NCI-H187 (cell line): ENCODE measurements at places on chromosomes 3 and 15.

GRCh38 chr3:179247289-179248015, 3.5 kb downstream of the KCNMB3 start:
- DNase-seq, result no peak

DNA sequence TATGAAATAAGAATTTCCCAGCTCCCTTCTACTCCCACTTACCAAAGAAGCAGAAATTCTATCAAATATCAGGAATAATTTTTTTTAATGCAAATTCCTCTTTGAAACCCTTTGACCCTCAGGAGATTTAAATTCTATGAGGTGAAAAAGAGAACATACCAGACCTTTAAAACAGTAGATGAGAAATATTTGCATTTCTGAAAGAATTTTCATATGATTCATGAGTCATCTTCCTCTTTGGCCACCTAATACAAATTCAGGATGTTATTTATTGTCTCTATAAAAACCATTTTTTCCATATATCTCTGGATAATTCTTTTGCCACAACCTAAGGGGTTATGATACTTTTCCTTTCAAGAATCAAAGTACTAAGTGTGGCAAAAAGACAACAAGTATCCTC, 67.3 kb upstream of the ST3GAL6 start:
- no peak for DNase-seq

GRCh38 chr3:106398891-106399600, 530.2 kb upstream of the CBLB start:
- no peak for DNase-seq

GRCh38 chr3:14452740-14453710, 50.6 kb downstream of the SLC6A6 start:
- no peak for DNase-seq

GRCh38 chr3:157572559-157573270, 69.5 kb upstream of the VEPH1 start:
- DNase-seq, result peak; percentile 23

- DNase-seq, result no peak
These were observed 930.6 kb upstream of the EPHA6 start for GRCh38 chr3:95883801-95884200.

- DNase-seq, result no peak
These were observed 199.5 kb upstream of the WNT5A start for GRCh38 chr3:55686426-55687254.

DNA sequence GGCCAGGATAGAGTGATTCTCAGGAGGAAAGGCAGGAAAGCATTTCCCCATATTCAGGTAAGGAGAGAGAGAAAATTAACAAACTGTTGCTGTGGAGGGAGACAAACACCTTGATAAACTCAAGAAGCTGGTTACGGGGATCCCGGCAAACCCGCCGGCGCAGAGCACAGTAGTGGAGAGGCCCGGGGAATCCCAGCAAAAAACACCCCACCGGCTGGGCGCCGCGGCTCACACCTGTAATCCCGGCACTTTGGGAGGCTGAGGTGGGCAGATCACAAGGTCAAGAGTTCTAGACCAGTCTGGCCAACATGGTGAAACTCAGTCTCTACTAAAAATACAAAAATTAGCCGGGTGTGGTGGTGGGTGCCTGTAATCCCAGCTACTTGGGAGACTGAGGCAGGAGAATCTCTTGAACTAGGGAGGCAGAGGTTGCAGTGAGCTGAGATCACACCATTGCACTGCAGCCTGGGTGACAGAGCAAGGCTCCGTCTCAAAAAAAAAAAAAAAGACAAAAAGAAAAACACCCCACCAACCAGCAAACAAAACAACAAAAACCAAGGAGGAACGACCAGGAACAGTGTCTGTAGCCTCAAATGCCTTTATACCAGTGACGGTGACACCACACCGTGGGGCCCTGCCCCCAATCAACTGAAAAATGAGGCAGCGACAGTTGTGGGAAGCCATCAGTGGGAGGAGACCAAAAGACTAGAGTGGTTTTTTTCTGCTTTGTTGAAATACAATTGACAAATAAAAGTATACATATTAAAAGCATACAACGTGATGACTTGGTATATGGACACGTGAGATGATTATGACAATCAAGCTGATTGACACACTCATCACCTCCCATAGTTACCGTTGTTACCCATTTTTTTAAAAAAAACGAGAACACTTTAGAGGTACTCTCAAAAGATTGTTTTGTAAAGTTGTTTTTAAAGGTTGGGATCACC, 40.2 kb upstream of the IDH2 start:
- no peak for DNase-seq

DNA sequence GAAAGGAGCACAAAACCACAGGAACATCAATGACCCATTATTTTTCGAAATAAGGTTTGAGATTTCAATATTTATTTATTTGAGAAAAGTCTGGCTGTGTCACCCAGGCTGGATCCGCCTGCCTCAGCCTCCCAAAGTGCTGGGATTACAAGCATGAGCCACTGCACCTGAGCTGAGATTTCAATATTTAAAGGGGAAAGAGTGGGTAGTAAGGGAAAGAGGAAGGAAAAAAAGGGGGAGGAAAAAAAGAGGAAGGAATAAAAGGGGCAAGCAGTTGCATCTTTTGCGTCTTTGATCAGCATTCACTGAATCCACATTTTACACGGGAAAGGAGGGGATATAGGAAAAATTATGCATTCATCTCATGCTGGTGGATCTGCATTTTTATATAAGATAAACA, 47.4 kb downstream of the ERICH6 start:
- DNase-seq, result no peak

DNA sequence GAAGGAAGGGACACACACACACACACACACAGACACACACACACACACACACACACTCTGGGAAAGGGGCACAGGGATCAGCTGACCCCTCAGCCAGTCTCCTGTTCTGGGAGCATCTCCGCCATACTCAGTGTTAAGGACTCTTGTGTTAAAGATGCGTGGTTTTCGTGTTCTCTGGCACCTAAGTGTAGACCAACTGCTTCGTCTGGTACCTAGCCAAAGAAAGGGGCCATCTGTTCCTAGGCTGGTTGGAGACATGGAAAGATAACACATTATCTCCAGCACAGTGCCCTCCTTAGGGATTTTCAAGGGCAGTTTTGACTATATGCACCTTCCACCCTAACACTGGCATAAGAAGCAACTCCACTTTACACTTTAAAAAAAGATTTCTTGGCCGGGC, 65.1 kb downstream of the EPHB1 start:
- no peak for DNase-seq

DNA sequence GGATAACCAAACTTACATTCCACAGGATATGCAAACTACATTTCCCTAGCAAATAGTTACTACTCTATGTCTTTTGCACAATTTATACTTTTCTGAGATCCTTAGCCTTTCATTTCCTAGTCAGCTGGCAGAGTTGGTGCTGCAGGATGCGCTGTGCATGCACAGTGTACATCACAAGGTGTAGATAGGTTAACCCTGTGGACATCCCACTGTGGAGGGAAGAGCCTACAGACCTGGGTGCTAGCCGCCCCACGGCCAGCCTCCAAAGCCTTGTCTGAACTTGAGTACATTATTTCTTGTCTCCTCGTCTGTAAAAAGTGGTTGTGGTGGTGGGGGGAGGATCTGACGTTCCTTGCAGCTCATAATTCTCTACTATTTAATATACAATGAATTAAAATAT, 3.5 kb downstream of the TNFSF10 start:
- DNase-seq, result no peak

DNA sequence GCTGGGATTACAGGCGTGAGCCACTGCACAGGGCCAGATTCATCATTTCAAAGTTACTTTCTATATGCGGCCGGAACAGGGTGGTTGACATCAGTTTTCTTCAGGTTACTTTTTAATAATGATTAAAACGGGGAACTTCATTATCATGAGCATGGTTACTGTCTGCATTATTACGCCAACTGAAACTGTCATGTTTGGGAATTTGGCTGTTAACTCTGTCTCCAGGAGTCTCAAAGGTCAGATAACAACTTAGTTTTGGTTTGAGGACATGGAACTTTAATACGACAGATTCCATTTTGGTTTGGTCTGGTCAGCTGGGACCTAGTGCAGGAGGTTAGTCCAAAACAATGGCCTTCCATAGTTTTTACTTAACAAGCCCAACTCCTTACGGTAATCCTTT, 8.5 kb downstream of the CYP8B1 start:
- DNase-seq, result no peak

GRCh38 chr3:28151608-28152228, 89.7 kb upstream of the CMC1 start:
- DNase-seq, result no peak

DNA sequence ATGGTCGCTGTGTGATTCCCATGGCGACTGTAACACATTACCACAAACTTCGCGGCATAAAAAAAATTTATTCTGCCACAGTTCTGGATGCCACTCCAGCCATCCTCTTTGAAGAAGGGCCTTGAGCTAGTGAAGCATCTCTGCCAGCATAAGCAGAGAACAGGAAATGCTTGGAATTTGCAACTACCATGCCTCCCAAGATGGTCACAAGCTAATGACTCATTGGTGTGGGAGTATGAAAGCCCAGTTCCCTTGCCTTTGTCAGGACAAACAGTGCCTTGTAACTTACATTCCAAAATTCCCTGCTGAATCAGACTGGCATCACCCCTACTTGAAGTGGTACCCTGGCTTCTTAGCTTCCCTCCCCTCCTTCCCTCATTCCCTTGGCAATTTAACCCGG, 129.7 kb downstream of the PROS1 start:
- no peak for DNase-seq

DNA sequence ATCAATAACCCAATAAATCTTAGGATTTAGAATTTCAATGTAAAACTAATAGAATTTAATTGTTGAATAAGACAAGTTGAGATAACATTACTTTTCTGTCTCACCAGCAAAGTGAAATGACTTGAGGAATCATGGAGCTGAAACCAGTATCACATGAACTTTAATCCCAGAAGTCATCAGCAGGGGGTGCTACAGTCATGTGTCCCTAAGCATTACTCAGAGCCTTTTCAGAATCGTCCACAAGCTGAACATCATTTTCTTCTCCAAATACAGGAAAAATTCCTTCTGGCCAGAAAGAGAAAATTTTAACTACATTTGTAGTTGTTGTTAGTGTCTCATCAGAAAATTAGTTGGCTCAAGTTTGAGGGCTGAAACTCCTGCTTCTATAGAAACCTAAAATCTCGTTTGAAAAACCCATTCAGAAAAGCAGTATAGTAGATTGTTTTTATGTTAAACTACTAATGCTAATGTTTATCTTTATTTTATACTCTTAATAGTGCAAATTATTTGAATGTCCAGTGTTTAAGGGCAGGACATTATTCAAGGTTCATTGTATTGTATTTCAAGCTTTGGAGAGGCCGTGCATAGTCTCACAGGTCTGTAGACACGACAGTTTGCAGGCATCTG, 384.1 kb downstream of the PLOD2 start:
- no peak for DNase-seq

- no peak for DNase-seq
These were observed 170.0 kb downstream of the NR2F2 start for GRCh38 chr15:96500508-96500907.

- no peak for DNase-seq
These were observed 18.9 kb downstream of the EBLN2 start for GRCh38 chr3:73080216-73080966.

GRCh38 chr3:125005676-125006075, 50.1 kb downstream of the HEG1 start:
- DNase-seq, result no peak

GRCh38 chr3:152071924-152072323, 196.8 kb upstream of the MBNL1 start:
- no peak for DNase-seq

DNA sequence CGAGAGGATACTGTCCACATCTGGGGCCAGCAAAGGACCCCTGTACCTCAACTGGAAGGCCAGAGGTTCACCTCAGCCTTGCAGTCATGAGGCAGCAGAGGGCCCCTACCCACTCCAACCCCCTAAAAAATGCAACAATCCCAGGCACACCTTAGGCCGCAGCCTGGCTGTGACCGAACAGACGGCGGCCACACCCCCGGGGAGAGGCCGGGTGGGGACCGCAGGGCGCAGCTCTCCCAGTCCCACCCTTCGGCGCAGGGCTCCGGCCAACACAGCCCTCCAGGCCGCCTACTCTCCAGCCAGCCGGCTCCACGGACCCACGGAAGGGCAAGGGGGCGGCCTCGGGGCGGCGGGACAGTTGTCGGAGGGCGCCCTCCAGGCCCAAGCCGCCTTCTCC, 457 bp upstream of the DNAJA4 start:
- DNase-seq, result no peak

- DNase-seq, result no peak
These were observed 723 bp upstream of the DRD3 start for GRCh38 chr3:114179575-114179974.

DNA sequence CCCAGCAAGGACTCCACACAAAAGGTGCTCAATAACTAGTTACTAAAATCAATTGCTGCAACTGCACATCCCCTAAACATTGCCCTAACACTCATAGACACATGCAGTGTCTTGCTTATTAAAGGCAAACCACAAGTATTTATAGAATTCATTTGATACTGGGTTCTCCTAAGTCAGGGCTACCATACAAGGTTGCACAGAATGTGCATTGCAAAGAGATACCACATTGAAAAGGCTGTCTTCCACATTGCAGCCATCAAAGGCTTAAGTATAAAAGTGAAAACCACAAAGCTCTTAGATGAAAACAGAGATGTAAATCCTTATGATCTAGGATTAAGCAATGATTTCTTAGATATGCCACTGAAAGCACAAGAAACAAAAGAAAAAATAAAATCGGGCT, 33.6 kb upstream of the TOPAZ1 start:
- no peak for DNase-seq

- DNase-seq, result no peak
These were observed 13.4 kb downstream of the RTP1 start for GRCh38 chr3:187210545-187211327.

- DNase-seq, result no peak
These were observed 904 bp upstream of the MCTP2 start for GRCh38 chr15:94230431-94230882.

DNA sequence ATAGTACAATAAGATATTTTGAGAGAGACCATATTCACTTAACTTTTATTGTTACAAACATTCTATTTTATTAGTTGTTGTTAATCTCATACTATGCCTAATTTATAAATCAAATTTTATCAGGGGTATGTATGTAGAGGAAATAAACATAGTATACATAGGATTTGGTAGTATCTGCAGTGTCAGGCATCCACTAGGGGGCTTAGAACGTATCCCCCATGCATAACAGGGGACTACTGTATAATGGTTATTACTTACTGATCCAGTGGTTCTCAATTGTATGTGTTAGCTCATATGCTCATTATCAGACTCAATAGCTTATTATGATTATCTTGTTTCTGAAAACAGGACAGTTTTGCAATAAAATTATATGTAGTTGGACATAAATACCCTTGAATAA, 27.6 kb downstream of the CMC1 start:
- no peak for DNase-seq

- no peak for DNase-seq
These were observed 281.3 kb downstream of the CLSTN2 start for GRCh38 chr3:140216249-140216648.

DNA sequence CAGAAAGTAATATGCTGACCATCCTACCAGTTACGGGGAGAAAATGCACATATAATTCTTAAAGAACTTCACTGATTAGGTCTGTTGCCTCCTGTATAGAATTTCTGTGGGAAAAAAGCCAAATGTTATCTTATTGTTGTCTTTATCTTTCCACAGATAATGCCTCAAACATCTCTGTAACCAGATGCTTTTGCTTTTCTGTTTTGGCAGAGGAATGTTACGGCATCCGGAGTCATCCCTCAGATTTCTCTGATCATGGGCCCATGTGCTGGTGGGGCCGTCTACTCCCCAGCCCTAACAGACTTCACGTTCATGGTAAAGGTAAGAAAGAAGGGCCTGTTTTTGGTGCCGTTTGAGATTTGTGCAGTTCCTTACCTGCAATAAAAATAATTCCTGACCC, 33.5 kb downstream of the PCCB start:
- no peak for DNase-seq

- no peak for DNase-seq
These were observed 44.8 kb upstream of the CBLB start for GRCh38 chr3:105913616-105914015.

GRCh38 chr3:187322291-187322690, 30.8 kb upstream of the MASP1 start:
- DNase-seq, result no peak
